ENCODE measurements at places on chromosomes 4 and X. TPM values are rescaled to one million over a fixed set of nuclear protein-coding genes. Genes with fewer than 3 reads are reported as not detected.

DNA sequence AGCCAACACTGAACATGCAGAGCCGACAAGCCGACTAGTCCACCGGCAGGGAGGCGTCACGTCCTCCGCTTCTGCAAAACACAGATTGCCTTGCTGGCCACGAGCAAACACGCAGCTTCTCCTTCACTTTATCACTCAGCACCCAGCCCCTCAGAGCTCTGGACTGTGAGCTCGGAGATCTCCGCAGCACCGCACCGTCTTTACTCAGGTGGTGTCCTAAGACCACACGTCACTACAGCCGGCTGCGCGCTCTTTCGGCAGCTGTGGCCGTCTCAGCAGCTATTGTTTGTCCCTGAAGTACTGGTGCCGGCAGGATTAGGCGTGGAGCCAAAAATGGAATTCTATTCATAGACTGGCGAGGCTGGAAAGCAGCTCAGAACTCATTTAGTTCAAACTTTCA, 72.0 kb downstream of the FAT1 start:
- DNase-seq, result no peak

GRCh38 chr4:146142768-146143167, 32.8 kb upstream of the LSM6 start:
- no peak for DNase-seq

DNA sequence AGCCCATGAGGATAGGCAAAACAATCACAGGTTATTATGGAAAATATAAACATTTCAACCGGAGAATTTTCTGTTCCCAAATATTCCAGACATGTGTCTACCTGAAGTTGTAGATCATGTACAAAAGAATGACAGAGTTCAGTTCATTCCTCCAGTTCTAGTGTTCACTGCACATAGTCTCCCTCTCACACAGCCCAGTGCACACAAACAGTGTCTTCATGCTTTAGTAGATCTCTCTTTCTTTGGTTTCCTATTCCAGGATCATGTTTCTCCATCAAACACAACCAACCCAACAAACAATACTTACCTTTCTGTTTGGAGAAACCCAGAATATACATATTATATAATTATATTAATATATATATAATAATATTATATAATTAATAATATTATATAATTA, 671.9 kb downstream of the TRIML1 start:
- no peak for DNase-seq

- no peak for DNase-seq
These were observed 44.6 kb upstream of the UGT2A1 start for GRCh38 chr4:69697536-69698242.

GRCh38 chrX:24925430-24925829, 90.3 kb downstream of the ARX start:
- DNase-seq, result no peak

DNA sequence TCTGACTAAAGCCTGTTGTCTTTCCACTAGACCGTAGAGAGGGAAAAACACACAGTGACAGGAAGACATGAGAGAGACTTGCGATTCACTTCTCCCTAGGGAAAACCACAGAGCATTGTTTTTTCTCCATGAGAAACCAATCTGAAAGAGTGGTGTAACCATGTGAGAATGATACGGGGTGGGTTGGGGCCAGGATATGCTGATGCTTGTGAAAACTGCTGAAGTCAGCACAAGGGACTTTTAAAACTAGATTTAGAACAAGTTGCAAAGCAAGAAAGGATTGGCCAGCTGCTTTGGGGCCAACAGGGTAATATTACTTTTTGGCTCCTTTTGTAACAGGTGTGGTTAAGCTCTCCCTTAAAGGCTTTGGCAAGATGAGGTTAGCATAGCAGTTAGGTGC, 66.1 kb downstream of the NHSL2 start:
- DNase-seq, result no peak

DNA sequence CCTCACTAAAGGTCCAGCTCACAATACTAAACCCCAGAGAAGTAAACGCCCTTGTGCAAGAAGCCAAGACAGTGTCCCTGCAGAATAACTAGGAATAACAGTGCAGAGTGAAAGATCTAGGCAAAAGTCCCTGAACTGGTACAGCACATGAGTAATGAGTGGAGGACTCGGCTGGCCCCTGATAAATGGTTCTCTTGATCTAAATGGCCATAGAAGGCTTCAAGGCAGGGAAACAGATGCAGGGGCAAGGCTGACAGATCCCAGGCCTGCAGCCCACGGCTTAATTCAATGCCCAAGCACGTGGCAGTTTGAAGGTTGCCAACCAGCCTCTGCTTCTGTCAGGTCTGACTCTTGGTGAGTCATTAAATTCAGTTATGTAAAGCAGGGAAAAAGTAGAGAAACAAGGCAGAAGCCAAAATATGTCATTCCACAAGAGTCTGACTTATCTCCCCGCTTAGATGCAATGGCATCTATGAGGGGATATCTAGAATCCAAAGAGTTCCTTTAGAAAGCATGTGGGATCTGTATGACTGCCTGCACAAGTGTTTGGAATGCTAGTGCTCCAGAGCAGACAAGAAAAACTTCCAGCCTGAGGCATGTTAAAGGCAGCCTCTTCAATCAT, 121.3 kb downstream of the PRDM5 start:
- DNase-seq, result no peak

GRCh38 chr4:124133753-124134152, 578.8 kb downstream of the ANKRD50 start:
- DNase-seq, result no peak

DNA sequence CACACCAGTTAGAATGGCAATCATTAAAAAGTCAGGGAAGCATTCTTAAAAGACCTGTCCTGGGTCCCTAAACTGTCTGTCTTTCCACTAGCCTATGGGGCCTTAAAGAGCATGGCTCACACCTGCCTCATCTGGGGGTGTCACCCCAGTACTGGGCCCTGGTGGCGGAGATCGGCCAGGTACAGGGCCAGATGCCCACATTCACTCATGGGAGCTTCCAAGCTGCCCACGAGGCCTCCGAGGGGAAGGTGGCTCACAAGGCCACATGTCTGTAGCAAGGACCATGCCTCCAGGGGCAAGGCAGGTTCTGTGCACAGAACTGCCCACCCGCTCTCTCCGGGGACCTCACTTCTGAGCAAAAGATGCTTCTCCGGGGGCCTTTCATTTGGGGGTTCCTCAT, 55.5 kb upstream of the AFAP1 start:
- no peak for DNase-seq

DNA sequence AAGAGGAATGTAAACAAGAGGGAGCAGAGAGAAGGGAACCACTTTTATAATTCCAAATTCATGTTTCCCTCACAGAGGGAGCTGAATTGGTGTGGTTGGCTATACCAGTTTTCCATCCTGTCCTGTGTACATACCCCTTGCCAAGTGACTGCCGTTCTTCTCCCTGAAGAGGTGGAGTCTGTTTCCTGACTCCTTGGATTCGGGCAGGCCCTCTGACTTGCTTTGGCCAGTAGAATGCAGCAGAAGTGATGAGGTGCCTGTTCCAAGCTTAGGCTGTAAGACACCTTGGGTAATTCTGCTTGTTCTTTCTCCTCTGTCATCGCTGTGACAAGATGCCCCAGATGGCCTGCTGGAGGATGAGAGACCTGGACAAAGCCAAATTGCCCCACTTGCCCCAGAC, 124.7 kb downstream of the UCHL1 start:
- DNase-seq, result no peak

GRCh38 chr4:23887989-23888388, 1.9 kb downstream of the PPARGC1A start:
- no peak for DNase-seq

GRCh38 chr4:88037936-88038335, 30.5 kb downstream of the PKD2 start:
- DNase-seq, result no peak

DNA sequence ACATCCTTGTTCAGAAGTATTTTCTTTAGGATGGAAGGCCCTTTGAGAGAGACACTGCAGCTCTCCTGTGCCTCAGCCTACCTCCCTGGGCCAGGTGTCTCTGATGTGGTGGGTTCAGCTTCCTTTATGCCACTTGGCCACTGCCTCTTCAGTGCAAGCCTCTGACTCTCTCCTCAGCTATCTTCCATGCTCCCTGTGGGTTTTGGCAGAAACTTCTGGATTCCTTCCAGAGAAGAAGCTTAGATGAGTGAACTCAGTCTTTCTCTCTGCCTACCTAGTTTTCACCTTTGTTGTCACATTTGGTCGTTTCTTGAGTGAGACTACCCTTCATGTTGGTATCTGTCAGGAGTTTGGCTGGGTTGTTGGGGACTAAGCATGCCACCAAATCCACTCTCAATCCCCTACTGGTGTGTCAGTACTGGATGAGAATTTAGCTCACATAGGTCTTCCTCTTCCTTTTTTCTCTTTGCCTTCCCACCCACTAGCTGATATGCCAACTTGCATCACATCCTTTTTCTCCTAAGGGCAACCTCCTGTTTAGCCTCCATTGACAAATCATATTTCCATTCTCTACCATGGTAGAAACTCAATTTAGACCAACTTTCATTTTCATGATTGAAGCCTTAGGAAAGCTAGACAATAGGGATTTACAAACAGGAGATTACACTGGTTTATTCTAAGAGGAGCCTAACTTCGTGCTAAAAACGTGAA, 32.0 kb downstream of the IL15 start:
- no peak for DNase-seq

DNA sequence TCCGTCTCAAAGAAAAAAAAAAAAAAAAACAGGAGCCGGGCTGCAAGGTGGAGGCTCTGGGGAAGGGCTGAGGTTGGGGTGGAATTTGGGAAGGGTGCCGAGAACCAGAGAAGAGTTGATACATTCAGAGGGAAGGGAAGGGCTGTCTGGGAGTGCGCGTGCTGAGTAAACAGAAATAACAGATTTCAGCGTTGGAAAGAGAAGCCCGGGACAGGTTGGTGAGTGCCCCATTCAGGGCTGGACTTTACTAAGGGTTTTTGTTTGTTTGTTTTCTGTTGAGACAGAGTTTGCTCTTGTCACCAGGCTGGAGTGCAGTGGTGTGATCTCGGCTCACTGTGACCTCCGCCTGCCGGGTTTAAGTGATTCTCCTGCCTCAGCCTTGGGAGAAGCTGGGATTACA, 1.7 kb upstream of the IL3RA start:
- no peak for DNase-seq

DNA sequence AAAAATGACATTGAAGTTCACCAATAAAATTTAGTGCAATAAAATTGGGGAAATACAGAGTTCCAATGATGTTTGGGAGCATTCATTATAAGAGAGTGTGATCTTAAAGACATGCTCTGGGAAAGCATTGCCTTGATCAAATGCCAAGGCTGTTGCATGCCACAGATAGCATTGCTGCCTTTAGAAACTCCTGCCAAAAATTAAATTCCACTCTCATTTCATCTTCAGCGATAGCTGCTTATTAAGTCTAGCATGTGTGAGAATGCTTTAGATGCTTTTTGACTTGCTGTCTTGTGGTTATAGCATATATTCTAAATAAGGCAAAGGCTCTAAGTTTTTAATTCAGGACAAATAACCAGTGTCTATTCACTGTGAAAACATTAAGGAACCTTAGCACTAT, 49.3 kb downstream of the NPNT start:
- DNase-seq, result no peak

DNA sequence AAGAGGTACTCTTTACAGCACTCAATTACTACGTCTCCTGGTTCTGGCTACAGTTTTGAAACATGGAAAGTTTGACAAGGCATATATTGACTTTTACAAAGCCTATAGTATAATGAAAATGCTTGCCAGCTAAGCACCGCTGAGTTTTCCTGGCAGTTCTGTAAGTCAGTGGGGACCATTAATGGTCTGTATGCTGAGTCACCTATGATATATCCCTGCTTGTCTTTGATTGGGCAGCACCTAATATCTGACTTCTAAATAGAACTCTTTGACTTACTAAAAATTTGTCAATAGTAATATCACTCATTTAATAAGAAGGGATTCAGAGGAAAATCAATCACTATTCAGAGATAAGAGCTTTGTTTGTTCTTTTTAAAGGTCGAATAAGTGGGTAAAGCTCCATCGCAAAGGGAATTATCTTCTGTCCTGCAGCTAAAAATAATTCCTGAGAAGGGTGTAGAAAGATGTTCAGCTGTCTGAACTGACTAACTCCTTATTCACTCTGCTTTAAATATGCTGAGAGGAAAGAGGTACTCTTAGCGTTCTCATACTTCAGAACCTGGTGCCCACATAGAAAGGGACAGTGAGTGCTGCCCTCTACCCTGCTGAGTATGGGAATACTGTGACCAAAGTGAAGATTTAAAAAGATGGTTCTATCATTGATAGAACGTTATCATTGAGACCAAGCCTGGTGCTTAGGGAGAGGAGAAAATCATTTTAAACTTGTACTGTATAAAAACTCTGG, 959 bp downstream of the SMPX start:
- DNase-seq, result no peak

DNA sequence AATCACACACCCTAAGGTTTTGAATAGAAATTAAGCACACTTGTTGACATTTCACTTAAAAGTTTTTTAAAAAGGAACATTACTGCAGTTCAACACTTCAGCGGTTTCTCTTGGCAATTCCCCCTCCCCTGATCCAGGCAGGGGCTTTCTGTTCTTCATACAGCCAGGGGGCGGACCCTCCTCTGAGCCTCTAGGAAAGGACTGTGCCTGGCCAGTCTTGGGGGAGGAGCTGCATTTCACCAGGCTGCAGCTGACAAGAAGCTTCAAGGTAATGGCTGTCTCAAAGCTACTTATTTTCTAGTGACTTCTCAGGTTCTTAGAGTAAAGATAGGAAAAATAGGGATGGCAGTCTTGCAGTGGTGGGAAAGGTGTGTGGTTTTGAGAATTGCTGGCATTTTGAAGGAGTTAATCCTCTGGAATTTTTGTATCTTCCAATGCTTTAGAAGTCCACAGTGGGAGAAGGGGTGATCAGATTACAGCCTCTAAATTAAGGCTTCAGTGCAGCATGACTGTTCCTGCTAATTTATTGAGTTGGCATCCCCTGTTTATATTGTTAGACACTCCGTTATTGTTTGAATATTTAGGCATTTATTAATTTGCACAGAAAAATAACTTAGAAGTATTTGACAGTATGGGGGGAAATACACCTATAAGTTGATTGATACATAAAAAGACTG, 33.5 kb downstream of the PWWP3B start:
- no peak for DNase-seq

DNA sequence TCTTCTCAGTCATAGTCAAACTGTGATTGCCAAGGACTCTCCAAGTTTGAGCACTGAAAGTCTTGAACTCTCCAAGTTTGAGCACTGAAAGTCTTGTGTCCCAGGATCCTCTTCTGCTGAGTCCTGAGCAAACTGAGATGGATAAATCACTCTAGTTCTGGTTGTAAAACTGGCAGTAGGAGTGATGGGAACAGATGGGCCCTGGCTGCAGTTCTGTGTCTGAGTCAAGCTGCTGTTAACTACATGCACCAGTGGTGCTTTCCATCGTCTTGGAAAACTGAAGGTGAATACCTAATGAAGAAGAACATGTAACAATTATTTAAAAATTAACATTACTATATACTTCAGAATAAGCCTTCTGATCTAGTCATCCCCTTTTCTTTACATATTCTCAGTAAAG, 27.6 kb upstream of the KCNIP4 start:
- DNase-seq, result no peak

GRCh38 chr4:153533387-153533786, 67.2 kb downstream of the TMEM131L start:
- DNase-seq, result no peak

GRCh38 chr4:133150486-133151340, 1.6 kb downstream of the PCDH10 start:
- no peak for DNase-seq

Gene L1CAM
- polyA plus RNA-seq, result not detected

Gene CYTL1
- 0.91 TPM for polyA plus RNA-seq

Gene DGKK
- 0.22 TPM for polyA plus RNA-seq

Gene ATP11C
- polyA plus RNA-seq, result 1.5 TPM

Gene SLC10A6
- polyA plus RNA-seq, result not detected

Gene COL4A6
- not detected for polyA plus RNA-seq

Gene SMIM10
- polyA plus RNA-seq, result 0.47 TPM

Gene FGF2
- not detected for polyA plus RNA-seq

Gene ARHGAP36
- not detected for polyA plus RNA-seq

Gene SAGE1
- not detected for polyA plus RNA-seq

Gene ZFX
- 38.6 TPM for polyA plus RNA-seq

Measured in immature natural killer cell (primary cell).